ENCODE measurements at places on chromosomes 4 and X.

GRCh38 chr4:48634688-48635308 is 144.7 kb downstream of the ZAR1 start:
- DNase-seq, result no peak

DNA sequence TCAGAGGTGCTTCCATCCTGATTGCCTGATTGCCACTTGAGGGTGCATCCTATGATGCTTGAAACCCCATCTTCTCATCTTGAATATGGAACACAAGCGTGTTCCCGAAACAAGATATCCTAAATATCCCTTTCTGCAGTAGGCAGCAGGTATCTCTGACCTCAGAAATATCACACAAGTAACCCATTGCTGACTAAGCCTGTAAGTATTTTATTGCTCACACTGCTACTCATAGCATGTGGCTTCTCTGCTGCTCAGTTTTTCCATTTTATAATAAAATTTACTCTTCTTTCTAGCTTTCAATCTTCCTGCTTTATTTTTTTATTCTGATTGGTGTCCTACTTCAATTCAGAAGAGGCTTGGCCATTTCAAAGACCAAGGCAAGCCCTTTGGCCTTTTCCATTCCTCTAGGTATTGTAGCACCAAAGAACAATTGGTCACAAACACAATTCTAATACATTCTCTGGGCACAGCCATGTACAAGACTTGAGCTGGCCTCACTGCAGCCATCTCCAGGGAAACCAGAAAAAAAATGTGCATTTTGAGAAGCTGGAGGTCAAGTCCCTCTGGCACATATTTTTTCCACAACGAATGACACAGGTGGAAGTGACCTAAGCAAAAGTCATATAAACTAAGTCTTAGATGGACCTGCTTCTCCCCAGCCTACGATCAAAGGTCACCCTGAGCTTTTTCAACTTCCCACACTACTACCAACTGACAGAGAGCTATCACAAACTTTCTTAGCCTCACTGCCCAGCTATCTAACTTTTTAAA is 107.0 kb downstream of the OR13H1 start:
- no peak for DNase-seq

DNA sequence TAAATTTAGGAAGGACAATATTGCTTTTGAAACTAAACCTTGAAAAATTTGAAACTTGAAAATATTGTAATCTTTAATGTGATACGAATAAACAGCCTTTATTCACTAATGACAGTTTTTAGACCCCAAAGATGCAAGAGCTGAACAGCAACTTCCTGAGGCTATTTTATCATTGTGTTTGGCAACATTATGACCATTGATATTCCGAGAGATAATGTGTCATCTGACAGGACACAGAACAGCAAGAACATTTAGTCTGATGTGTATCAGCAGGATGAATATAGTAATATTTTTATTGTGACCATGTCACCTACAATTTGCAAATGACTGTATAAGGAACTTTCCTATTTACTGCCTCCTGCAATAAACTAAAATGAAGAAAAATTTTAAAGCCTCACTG is 316.0 kb downstream of the ADAM29 start:
- no peak for DNase-seq

DNA sequence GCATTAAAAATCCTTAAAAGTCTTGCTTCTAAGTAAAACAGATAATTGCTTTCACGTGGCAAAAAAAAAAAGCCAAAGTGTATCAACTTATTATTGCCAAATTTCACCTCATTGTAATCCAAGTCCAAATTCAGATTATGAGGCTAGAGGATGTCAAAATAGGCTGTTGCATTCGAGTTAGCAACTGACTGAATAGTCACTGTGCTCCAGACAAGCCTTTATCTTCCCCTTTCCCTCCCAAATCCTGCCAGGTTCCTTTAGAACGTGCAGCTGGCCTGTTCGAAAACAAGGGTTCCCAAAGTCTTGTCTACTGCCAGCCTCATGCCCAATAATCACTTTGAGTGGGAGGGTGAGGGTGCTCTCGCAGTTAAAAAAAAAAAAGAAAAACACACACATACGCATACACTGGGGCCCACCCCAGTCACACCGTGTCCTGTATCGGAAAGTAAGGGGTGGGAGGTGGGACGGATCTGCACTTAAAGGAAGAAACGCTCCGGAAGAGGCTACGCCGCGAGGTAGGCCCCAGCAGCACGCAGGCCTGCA is 603 bp downstream of the MAD2L1 start:
- DNase-seq, result no peak

- DNase-seq, result peak; percentile 48
These were observed 153.9 kb downstream of the CCNG2 start for GRCh38 chr4:77310931-77311330.

DNA sequence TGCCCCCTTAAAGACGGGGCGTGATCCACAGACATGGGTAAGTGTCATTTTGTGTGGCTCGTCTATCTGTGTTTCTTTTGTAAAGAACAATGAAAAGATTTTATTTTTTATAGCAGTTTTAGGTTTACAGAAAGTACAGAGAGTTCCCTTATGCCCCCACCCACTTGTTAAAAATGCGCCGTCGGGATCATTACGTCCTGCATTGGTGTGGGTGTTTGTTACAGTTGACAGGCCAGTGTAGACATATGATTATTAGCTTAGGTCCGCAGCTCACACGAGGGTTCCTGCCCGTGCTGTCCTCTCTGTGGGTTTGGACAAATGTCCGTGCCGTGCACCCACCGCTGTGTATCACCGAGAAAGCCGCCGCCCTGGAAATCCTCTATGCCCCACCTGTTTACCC is 50.5 kb downstream of the RGS12 start:
- DNase-seq, result no peak
